ENCODE measurements at places on chromosomes 12 and 14. TPM values are rescaled to one million over a fixed set of nuclear protein-coding genes. Genes with fewer than 3 reads are reported as not detected.

Gene DPY19L2
- total RNA-seq = 3.2 TPM

Gene PPFIA2
- total RNA-seq = 0.83 TPM

Gene TDRD9
- total RNA-seq = 8.5 TPM

Gene HVCN1
- total RNA-seq = 29.2 TPM

Gene NPC2
- 670 TPM for total RNA-seq

DNA sequence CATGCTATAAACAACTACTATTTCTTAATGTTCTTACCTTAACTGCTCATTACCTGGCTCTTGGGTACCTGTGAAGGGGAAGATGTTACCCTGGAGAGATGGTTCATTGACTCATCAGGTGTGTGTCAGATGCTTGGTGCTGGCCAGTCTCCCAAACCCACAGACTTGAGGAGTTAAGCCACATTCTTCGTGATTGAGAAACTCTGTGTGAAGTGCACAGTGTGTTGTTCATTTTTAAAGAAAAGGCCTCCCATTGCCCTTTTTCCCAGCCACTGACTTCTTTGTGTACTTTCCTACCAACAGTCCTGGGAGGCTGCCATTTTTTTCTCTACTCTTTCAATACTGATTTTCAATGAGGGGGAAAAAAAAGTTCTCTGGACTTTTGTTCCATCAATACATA, 3.2 kb downstream of the MGST1 start:
- H3K4me1 ChIP-seq = peaks cover 33% of the 10 kb centered on the region
- peak overlapping the region; percentile 64 for H3K4me3 ChIP-seq
- H3K27ac ChIP-seq = peak overlapping the region; percentile 14
- DNase-seq = peak; percentile 72

DNA sequence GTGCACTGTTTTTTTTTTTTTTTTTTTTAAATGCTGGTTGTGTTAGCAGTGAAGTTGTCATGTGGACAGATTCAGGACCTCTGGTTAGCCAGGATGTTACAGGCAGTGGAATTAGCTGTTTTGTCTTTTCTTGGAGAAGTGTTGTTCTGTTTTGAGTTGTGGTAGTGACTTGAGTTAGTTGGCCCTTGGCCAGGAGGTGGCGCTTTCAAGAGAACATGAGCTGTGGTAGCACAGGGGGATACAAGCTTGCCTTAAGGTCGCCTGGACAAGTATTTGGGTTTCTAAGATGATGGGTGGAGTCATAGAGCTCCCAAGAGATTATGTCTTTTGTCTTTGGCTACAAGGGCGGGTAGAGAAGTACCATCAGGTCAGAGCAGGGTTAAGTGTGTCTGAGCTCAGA, 33.3 kb upstream of the CCDC198 start:
- no peaks in the 10 kb centered on the region for H3K4me1 ChIP-seq
- H3K27me3 ChIP-seq = no peaks in the 10 kb centered on the region
- H3K36me3 ChIP-seq = no peaks in the 10 kb centered on the region

GRCh38 chr14:80403036-80403435, 191.7 kb upstream of the DIO2 start:
- no peak overlapping the region for H3K4me3 ChIP-seq
- H3K4me1 ChIP-seq = no peaks in the 10 kb centered on the region
- no peaks in the 10 kb centered on the region for H3K27me3 ChIP-seq
- no peak for DNase-seq
- no peaks in the 10 kb centered on the region for H3K36me3 ChIP-seq
- H3K27ac ChIP-seq = no peak overlapping the region

DNA sequence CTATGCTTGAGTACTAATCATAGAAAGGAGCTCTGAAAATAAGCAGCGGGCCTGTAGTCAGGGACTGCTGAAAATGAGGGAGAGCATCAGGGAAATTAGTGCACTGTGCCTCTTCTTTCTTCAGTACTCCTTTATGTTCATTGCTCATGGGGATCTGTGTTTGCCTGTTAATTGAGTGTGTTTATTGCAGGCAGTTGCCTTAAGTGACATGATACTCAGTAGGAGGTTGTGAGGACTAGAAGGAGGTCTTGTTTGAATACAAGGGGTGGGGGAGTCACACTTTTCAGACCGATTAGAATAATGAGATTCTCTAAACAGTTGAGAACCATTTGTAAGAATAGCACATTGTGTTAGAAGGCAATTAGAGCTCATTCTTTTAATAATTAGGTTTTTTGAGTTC, 102.6 kb upstream of the SLCO1C1 start:
- H3K4me3 ChIP-seq = no peak overlapping the region
- H3K4me1 ChIP-seq = no peaks in the 10 kb centered on the region
- H3K36me3 ChIP-seq = no peaks in the 10 kb centered on the region
- no peaks in the 10 kb centered on the region for H3K27me3 ChIP-seq

DNA sequence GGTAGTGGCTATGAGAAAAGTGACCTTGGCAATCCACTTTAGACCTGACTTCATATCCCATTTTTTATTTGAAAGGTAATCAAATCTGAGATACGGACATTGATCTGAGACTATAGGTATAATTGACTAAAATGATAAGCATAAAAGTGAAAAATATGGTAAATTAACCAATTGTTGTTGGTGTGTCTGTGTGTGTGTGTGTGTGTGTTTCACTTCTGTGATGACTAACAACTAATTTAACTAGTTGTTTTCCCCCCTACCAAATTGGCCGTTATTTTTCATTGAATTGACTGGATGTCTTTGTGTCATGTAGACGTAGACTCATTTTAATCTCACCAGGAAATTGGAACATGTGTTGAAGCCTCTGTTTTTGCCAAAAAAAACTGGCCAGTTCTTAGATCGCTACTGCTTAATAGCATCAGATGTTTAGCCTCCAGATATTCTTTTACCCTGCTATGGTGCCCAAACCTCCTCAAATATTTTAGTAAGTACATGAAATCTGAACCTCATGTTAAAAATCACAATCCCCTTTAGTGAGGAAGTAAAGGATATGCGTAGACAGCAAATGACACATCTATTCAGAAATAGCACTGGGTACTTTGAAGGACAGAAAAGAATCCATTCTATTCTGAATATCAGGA, 395.0 kb downstream of the EGLN3 start:
- H3K4me3 ChIP-seq = no peak overlapping the region
- no peaks in the 10 kb centered on the region for H3K36me3 ChIP-seq
- DNase-seq = no peak
- no peaks in the 10 kb centered on the region for H3K4me1 ChIP-seq
- no peak overlapping the region for H3K27ac ChIP-seq

DNA sequence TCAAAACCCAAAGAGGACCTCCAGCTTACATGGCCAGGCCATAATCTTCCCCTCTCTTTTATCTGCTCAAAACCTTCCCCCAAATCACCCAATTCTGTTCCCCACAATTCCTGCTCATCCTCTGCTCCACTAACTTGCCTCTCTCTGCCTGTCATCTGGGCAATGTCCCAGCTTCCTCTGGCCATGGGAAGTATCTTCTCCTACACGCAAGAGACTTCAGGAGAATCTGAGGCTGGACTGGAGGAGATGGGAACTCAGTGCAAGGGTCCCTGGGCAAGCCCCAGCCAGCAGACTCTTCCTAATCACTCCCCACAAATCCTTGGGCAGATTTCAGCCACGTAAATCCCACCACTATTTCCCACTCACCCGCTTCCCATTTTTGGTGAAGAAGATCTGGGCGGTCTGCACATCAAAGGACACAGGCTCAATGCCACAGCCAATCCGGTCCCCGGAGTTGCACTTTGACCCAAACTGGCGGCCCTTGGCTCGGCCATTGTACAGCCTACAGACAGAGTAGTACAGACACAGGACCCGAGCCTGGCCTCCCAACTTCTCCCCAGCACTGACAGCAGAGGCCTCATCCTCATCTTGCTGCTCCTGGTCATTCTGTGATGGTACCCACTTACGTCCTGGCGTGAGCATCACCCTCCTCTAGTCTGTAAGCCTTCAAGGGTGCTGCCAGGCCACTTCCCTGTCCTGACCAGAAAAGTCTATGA, 4.7 kb downstream of the SPRYD3 start:
- peaks cover 78% of the 10 kb centered on the region for H3K4me1 ChIP-seq
- H3K27me3 ChIP-seq = no peaks in the 10 kb centered on the region
- H3K4me3 ChIP-seq = no peak overlapping the region
- peak overlapping the region; percentile 46 for H3K27ac ChIP-seq
- H3K36me3 ChIP-seq = peaks cover 62% of the 10 kb centered on the region

DNA sequence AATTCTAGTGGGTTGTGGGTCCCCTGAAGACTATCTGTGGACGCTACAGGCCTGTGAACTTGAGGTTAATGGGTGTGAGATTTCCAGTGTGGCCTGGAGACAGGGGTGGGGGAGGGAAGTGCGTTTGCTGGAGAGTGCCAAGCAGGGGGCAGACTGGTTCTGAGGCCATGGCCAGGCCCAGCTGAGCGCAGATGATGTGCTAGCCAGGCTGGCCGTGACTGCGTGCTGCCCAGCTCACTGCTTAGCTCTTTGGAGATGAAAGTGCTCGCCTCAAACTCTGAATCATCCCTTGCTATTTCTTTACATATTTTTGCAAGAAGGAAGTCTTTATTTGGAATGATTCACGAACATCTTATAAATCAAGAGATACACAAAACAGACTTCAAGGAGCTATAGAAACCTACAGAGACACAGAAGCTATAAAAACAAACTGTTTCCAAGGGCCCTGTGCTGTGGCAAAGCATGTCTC, 75.2 kb upstream of the PLEKHG3 start:
- no peaks in the 10 kb centered on the region for H3K4me1 ChIP-seq
- no peak overlapping the region for H3K27ac ChIP-seq
- no peak for DNase-seq
- no peaks in the 10 kb centered on the region for H3K36me3 ChIP-seq
- H3K27me3 ChIP-seq = no peaks in the 10 kb centered on the region

- no peak overlapping the region for H3K27ac ChIP-seq
- H3K36me3 ChIP-seq = no peaks in the 10 kb centered on the region
- no peaks in the 10 kb centered on the region for H3K27me3 ChIP-seq
- H3K4me3 ChIP-seq = no peak overlapping the region
- no peak for DNase-seq
Observed at GRCh38 chr12:114949058-114949820, 265.3 kb upstream of the TBX3 start.

DNA sequence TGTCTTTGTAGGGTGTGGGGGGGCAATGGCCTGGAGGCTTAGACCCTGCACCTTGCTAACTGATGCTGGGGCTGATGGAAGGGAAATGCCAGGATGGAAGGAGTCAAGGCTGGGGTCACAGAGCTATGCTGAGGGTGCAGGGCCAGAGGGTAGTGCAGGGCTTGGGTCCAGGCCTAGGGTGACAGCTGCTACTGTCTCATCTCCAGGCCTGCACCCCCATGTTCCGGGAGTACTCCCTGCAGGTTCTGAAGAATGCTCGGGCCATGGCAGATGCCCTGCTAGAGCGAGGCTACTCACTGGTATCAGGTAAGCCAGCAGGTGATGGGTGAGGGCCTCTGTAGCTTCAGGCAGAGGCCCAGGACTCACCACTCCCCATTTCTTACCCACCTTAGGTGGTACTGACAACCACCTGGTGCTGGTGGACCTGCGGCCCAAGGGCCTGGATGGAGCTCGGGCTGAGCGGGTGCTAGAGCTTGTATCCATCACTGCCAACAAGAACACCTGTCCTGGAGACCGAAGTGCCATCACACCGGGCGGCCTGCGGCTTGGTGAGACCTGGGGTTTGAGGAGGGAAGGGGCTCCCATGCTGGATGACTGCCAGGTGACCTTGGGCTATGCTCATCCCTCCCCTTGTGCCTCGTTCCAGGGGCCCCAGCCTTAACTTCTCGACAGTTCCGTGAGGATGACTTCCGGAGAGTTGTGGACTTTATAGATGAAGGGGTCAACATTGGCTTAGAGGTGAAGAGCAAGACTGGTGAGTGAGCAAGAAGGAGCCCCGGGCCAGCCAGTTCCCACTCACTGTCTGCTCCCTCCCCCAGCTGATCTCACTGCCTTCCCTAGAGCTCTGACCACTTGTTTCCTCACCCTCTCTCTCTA, 4.1 kb downstream of the SHMT2 start:
- H3K4me3 ChIP-seq = no peak overlapping the region
- H3K4me1 ChIP-seq = peaks cover 34% of the 10 kb centered on the region
- H3K27me3 ChIP-seq = peaks cover 30% of the 10 kb centered on the region
- peak; percentile 45 for DNase-seq
- H3K36me3 ChIP-seq = peaks cover 34% of the 10 kb centered on the region
- H3K27ac ChIP-seq = no peak overlapping the region
